ENCODE measurements at places on chromosomes 2 and 18.

- no peak for DNase-seq
These were observed 42.5 kb downstream of the CXCR4 start for GRCh38 chr2:136075476-136075875.

- DNase-seq, result no peak
These were observed 29.8 kb downstream of the COL6A3 start for GRCh38 chr2:237383991-237384671.

GRCh38 chr18:37565977-37566478 is 430 bp upstream of the CELF4 start:
- DNase-seq, result no peak

DNA sequence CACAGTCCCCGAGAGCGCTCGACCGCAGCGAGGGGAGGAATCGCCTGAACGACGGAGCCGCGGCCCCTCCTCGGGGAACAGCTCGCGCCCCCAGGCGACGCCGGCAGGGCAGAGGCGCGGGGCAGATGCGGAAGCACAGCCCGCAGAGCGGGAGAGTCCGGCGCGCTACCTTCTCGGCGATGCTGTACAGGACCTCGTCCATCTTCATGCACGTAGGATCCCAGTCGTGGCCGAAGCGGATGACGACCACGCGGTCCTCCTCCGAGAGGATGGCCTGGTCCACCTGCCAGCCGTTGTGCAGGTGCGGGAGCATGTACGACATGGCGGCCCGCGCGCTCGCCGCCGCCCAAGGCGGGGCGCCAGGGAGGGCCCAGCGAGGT is 302 bp downstream of the TXNL4A start:
- peak; percentile 65 for DNase-seq

DNA sequence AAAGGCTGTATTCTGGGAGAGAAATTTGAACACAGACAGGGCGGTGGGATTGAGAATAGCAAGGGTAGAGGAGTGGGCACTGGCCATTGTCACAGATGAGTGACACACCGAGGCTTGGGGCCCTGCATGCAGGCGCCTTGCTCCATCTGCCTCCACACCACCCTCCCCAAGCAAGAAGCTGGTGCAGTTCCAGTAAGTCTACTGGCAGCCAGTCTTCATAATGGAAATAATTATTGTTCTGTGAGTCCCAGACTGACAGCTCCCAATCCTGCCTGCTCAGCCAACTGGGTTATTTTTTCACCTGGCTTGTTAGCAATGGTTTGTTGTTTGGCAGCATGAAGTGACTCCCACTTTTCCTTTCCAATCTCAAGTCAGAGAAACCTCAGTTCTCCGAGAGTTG is 13.0 kb downstream of the TTC32 start:
- no peak for DNase-seq

GRCh38 chr18:75915941-75916623 is 488.6 kb upstream of the SMIM21 start:
- no peak for DNase-seq

DNA sequence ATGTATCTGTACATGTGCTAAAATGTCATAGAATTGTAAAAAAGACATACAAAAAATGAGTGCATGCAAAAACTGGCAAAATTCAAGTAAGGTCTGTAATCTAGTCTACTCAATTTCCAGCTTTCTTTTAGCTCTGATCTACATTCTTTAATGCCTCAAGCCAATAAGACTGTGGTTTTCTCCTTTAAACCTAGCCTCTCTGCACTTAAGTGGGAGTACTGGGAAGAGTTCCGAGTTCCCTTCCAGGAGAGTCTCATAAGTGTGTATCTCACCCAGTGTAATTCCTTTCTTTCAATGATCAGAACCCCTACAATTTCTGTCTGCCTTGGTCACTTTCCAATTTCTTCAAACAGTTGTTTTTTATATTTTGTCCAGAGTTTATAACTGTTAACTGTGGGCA is 150.1 kb downstream of the PTRHD1 start:
- DNase-seq, result no peak

- DNase-seq, result no peak
These were observed 75.0 kb downstream of the SOCS6 start for GRCh38 chr18:70363861-70364260.

DNA sequence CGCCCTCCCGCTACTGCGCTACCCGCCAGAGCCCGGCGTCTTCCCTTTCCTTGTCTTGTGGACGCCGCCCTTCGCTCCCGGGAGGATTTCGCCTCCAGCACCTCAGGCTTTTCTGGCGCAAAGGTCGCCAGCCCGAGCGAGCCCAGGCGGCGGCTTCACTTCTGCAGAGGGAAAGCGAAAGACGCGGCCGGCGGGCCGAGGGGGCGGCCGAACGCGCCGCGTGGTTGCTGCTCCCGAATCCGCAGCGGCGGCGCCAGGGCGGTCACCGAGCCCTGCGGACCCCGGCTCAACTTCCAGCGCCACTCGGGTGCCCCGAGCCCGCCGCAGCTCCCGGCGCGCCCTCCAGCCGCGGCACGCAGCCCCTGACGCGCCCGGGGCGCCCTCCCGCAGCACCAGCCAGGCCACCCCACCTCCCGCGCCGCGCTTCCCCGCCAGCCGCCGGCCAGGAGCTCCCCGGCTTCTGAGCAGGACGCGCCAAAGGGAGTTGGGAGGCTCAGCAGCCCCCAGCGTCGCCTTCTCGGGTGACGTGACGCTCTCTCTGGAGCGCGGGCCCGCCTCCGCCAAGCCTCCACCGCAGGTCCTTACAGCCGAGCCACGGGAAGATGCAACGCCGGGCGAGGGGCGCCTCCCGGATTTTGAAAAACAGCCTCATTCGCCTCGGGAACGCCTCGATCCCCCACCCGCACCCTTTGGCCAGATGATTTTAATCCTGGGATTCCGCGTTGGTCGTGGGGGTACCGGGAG is 84.9 kb upstream of the EPB41L3 start:
- peak; percentile 54 for DNase-seq

GRCh38 chr18:56770097-56770496 is 118.9 kb downstream of the WDR7 start:
- no peak for DNase-seq

- no peak for DNase-seq
These were observed 92.2 kb upstream of the SEC11C start for GRCh38 chr18:59047321-59048047.

DNA sequence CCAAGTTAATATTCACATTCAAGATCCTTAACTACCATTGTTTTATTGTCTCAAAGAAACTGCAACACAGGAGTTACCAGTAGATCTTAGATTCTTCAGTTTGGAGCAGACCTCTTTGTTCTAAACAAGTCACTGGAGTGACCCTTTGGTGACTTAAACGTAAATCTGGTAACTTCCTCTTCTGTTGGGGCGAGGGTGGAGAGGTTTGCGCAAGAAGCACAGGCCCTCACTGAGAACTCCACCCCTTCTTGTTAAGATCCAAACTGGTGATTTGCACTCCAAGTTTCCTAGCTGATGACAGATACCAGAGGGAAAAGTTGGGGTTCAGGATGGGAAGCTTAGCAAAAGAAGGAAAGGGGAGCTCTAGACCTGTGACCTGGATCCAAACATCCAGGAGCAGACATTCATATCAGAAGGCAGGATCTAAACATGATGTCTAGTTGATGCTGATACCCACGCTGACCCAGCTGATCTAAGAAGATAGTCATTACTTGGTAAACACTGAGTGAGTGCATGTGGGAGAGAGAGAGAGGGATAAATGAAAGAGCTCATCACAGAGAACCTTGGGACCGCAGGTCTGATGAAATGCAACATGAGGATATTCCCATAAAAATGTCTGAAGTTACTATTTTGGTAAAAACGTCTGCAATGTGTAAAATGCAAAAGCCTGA is 256.0 kb downstream of the CDH20 start:
- no peak for DNase-seq

- DNase-seq, result no peak
These were observed 110.3 kb upstream of the ST6GAL2 start for GRCh38 chr2:106996171-106996769.

- no peak for DNase-seq
These were observed 1.1 kb upstream of the SYT4 start for GRCh38 chr18:43278355-43278754.

GRCh38 chr2:173086518-173087213 is 11.0 kb downstream of the MAP3K20 start:
- no peak for DNase-seq

GRCh38 chr2:176202491-176202890 is 14.0 kb downstream of the HOXD1 start:
- no peak for DNase-seq

- DNase-seq, result peak; percentile 81
These were observed at the start of gene MAB21L4 for GRCh38 chr2:240895656-240896388. MAB21L4 (minus strand) TSS chr2:240896156; CDS start chr2:240895997, 159 bp downstream.

DNA sequence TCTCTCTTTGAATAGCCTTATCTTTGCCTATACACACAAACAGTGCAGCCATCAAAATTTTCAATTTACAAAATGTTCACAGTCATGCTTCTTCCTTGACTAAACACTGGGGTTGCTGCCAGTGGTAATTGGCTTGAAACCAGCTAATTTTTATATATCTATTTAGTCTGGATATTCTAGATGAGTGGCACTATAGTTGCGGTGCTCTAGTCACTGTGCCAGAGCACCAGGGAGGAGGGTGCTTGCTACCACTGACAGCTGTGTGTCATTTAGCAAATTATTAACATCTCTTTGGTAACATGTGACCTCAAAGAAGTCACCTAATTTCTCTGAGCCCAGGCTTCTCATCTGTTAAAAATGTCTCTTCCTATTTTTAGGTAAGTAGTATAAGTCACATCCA is 130.4 kb downstream of the MEIS1 start:
- DNase-seq, result no peak

GRCh38 chr2:23350041-23350791 is 34.8 kb upstream of the KLHL29 start:
- DNase-seq, result no peak

DNA sequence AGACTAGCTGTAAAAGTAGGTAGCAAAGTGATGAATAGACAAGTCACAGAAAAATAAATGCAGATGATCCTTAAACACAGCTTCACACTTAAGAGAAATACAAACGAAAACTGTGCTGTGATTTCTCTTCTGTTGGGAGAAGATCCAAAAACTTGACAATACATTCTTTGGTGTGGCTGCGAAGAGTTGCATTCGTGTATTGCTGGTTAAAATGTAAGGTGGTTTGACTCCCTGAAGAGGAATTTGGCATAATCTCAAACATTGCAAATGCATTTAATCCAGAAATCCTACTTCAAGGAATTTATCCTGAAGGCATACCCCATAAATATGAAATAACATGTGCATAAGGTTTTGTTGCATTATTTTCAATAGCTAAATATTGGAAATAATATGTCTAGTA is 7.1 kb downstream of the CCNYL1 start:
- no peak for DNase-seq

DNA sequence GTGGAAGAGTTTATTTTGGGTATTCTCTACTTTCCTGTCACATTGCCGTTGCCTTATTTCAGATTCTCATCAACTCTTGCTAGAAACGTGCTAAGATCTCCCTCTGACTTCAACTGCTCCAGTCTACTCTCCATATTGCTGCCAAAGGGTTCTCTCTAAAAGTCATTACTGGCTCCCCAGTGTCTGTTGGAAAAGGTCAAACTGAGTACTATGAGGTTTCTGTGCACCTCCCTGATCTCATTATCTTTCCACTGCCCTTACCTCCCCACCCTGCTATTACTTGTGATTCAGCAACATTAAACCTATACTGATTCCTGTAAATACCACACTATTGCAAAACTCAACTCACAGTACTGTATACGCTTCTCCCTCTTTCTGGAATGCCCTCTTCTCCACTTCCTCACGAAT is 1.9 kb upstream of the KRCC1 start:
- DNase-seq, result no peak

DNA sequence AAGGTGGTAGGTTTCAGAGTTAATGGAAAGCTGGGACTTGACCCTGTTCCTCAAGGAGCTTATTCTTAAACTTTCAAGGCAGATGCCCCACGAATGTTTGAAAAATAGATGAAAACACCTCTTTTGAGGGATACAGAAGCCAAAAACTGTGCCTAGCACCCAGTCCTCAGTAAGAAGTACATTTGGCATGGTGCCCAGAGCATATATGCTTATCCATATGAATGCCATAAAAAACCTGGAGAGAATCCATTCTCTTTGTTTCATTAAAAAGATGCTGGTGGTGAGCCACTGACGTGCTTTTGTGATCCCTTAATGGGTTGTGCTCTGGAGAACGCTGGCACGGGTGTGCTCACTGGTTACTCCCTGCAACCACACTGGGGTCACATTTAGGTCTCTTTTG is 69.0 kb downstream of the IL1R2 start:
- DNase-seq, result no peak

DNA sequence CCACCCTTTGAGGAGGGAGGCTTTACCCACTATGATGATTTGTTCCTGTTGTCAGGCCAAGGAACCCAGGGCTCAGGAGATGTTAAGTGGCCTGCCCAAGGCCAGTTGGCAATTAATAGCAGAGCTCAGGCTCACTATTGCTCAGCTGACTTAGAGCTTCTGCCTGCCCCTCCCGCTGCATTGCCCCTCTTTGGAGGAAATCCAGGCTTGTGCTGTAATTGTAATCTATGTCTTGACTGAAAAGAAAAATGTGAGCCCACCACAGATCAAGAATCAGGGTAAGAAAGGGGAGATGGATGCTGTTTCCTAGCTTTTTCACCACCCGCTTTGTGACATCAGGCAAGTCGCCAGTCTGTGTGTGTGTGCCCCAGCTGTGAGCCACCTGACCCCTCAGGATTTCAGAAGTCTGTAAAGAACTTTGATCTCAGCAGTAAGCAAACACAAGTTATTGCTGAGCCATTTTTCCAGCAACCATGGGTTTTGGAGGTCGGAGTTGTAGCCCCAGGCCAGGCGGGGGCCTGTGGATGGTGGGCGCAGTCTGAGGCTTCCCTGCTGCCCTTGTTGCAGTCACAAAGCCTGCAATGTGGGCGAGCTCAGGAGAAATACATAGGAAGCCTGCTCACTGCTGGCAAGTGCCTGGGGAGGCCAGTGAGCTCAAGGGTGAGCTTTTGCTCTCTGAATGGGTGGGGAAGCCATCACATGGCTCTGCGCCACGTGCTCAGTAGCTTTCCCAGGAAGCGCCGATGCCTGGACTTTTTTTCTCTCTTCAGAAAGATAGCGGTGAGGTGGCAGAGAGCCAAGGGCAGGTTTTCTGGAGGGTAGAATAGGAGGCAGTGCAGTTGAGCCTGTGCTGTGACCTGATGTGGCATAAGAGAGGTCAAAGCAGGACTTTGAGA is 6.1 kb downstream of the CABLES1 start:
- DNase-seq, result peak; percentile 64
